ENCODE measurements at places on chromosomes 5 and 9.

DNA sequence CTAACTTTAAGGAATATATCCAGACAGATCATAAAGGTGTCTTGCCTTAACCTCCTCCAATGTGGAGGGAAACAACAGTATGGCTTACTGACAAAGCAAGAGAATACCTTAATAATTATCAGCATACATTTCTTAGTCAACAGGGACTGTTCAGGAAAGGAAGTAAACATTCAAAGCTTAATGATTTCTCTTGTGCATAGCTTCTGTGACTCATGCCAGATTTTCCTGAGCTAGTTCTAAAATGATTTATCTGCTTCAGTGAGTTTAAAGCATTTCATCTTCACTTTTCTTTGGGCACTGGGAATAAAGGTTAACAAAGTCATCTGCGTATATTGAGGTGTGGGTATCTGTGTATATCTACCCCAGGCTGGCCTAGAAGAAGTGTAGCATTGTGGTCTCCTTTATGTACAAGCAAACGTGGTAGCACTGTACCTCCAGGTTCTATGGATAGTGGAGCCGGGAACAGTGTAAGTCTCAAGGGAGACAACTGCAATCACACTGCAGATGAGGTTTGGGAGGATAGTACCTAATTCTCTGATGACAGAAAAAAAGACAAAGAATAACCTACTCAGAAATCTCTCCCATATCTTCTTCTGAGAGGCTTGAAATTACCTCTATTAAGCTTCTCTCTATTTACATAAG is 284.1 kb downstream of the HCN1 start:
- DNase-seq, result no peak

DNA sequence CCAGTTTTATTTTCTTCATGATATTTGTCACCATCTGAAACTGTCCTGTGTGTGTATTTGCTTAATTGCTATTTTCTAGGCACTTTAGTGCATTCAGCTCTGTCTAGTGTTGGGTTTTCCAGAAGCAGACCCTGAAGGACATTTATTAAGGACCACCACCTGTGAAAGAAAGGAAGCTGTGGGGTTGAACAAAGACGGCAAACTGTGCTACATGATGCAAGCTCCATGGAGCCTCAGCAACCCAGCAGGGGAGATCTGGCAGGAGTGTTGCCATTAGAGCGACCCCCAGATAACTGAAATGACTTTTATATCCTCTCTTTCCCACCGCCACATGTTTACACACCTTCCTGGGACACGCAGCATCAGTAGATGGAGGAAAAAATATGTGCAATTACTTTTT is 125.5 kb downstream of the GABRB2 start:
- DNase-seq, result no peak

DNA sequence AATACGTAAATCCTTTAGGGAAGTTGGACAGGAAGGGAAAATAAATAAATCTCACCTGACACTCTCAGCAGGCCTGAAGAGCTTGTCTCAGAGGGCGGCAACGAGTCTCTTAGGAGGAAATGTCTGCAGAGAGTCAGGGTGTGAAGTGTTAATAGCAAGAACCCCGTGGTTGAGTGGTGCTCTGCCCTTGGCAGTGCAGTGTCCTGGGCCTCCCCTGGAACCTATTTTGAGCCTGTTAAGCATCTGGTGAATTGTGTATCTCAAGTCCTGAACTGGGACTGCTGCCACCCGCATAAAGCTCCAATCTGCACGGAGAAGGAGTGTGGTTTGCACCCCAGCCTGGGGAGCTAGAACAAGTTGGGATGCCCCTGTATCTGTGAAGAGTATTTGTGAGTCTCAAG is 211.8 kb downstream of the GOLPH3 start:
- DNase-seq, result no peak

GRCh38 chr5:181112476-181112875 is 18.5 kb downstream of the OR2V1 start:
- DNase-seq, result no peak

- DNase-seq, result no peak
Measured at GRCh38 chr5:42982107-42982622, 58.0 kb downstream of the ANXA2R start.

DNA sequence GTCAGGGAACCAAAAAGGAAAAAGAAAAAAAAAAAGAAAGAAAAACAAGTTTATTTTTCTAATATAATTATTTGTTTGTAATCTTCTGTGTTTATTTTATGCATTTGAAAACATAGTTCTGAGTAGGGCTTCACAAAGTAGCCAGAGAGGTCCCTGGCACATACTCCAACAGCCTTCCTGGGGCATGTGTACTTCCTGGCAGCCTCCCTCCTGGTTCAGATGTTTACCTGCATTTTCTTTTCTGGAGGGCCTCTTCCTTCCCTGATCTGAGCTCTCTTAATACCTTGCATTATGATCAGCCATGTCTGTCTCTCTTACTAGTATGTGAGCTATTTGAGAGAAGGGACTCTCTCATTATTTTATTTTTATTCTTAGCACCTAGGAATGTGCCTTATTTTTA is 361.8 kb downstream of the KDM4C start:
- DNase-seq, result no peak

- no peak for DNase-seq
Measured at GRCh38 chr5:172871982-172872381, 37.9 kb downstream of the ERGIC1 start.

- no peak for DNase-seq
Measured at GRCh38 chr9:137178201-137178938, 6.5 kb upstream of the TMEM210 start.

DNA sequence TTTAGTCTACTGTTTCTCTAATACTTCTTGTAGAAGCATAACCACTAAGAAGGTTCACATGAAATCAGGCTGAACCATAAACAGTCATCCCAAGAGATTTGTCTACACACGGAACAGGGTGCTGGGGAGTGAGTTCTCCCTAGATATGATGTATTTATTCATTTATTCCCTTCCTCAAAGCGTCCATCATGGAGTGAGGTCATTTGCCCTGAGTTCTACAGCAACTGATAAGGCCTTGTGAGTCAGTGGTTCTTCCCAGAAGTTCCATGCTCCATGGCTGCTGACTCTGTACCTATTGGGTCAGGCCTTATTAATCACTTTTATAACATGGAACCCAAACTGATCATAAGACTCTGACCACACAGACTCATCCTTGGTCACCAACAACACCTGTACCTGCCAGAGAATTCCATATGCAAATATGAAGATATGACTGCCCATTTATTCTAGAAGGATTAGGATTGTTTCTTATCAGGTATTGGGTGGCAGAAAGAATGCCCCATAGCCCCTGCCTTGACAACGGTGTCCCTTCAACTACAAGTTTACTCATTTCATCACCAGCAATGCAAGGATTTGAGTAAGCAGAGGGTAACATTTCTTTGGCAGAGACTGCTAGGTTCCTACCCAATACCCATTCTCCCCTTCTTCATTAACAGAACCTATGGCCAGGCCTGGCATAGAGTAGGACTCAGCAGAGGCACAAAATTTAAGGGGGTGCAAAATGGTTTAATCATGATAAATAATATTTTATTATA is 118.1 kb downstream of the LHFPL2 start:
- DNase-seq, result no peak

GRCh38 chr5:81363093-81363871 is 30.7 kb downstream of the ACOT12 start:
- no peak for DNase-seq

DNA sequence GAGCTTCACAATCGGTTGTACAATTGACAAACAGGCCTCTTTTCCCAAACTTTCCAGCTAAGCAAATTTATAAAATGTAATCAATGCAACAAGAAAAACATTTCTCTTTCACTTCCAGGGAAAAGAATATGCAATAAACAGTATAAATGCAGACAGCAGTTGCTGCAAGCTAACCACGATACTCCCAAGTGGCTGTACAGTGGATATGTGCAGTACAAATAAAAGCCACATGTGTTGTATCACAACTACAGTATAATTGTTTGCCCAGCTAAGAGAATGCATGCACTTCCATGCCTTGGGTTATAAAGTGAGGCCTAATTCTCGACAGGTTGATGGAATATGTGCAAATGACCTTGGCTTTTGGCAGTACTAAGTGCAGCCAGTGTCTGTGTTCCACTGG is 16.7 kb upstream of the PDCL start:
- DNase-seq, result no peak

- no peak for DNase-seq
Measured at GRCh38 chr5:97980291-97980690, 793.2 kb upstream of the RGMB start.

GRCh38 chr5:142323480-142324135 is 1.2 kb downstream of the SPRY4 start:
- DNase-seq, result no peak

Data from stimulated activated CD4-positive, alpha-beta T cell treated with anti-CD3 and anti-CD28 coated beads, TNF-alpha, amount 100 ng/mL, for 1 hour (primary cell).